Activated naive CD4-positive, alpha-beta T cell treated with anti-CD3 and anti-CD28 coated beads for 36 hours (primary cell): ENCODE measurements at places on chromosomes 1 and 21. TPM values are rescaled to one million over a fixed set of nuclear protein-coding genes. Genes with fewer than 3 reads are reported as not detected.

CD1B gene
- total RNA-seq = not detected

NR1I3 gene
- not detected for total RNA-seq

PLPPR4 gene
- total RNA-seq = not detected

SH2D1B gene
- not detected for total RNA-seq

NGF gene
- total RNA-seq = not detected

TMEM82 gene
- total RNA-seq = not detected

KRTAP11-1 gene
- total RNA-seq = not detected

RPTN gene
- total RNA-seq = not detected

TSPAN2 gene
- 0.91 TPM for total RNA-seq

IVL gene
- not detected for total RNA-seq

LCE6A gene
- total RNA-seq = not detected

OR2L8 gene
- total RNA-seq = 0.21 TPM

OR2T2 gene
- not detected for total RNA-seq

NFASC gene
- total RNA-seq = 0.10 TPM

HSPA6 gene
- total RNA-seq = 0.12 TPM

FAM78B gene
- total RNA-seq = 0.24 TPM

BTBD19 gene
- total RNA-seq = 5.9 TPM

DPT gene
- not detected for total RNA-seq

DNA sequence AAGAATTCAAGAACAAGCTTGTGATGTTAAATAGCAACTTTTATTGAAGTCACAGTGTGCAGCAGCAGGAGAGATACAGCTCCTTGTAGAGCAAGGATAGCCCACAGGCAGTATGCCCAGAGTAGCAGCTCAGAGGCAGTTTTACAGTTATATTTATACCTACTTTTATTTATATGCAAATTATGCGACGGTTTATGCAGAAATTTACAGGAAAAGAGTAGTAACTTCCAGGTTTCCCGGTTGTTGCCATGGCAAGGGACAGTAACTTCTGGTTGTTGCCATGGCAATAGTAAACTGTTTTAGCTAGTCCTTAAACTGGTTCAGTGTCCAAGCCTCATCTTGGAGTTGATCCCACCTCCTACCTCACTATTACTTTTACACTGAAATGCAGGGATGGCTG is 344.6 kb upstream of the LYPLAL1 start:
- no peak overlapping the region for H3K4me3 ChIP-seq
- no peaks in the 10 kb centered on the region for H3K36me3 ChIP-seq
- no peaks in the 10 kb centered on the region for H3K4me1 ChIP-seq

DNA sequence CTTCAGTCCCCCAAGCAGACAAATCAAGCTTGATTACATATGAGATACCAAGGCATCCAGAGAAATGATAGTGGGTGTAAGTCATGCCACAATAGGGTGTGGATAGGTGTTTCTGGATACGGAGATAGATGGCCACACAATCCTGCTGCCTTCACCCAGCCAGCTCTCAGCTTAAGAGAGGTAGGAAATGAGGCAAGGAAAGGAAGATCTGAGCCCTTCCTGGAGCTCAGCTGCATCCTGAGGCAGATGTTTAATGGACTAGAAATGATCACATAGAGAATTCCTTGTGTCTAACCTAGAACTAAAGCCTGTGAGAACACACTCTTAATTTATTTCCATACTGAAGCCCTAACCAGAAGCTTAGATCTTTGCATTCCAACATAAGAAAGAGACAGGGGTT is 210.3 kb downstream of the ST6GALNAC3 start:
- DNase-seq = no peak
- no peak overlapping the region for H3K4me3 ChIP-seq
- H3K4me1 ChIP-seq = peaks cover 53% of the 10 kb centered on the region
- no peak overlapping the region for H3K27ac ChIP-seq
- no peaks in the 10 kb centered on the region for H3K27me3 ChIP-seq

GRCh38 chr1:243513726-243514491 is 258.1 kb downstream of the SDCCAG8 start:
- H3K4me3 ChIP-seq = no peak overlapping the region
- peaks cover 14% of the 10 kb centered on the region for H3K36me3 ChIP-seq
- peak overlapping the region; percentile 10 for H3K27ac ChIP-seq
- no peaks in the 10 kb centered on the region for H3K27me3 ChIP-seq
- DNase-seq = no peak

DNA sequence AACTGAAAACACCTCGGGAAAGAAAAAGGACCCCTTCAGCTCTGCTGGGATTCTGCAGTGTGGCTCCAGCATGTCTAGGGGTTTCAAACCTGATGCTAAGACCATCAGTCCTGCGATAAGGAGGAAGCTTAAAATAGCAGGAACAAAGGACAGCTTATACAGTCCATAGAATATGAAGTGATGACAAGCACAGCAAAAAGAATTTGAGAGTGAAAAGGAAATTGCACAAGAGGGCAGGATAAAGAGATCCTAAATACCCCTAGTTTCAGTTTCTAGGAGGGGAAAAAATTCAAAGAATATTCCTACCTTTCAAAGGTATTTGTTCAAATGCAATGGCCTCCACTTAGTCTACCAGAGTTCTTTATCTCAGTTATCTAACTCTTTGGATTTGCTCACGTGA is 171.4 kb downstream of the TGFB2 start:
- H3K36me3 ChIP-seq = no peaks in the 10 kb centered on the region
- no peaks in the 10 kb centered on the region for H3K4me1 ChIP-seq
- peaks cover 16% of the 10 kb centered on the region for H3K27me3 ChIP-seq
- H3K4me3 ChIP-seq = no peak overlapping the region
- H3K27ac ChIP-seq = no peak overlapping the region

DNA sequence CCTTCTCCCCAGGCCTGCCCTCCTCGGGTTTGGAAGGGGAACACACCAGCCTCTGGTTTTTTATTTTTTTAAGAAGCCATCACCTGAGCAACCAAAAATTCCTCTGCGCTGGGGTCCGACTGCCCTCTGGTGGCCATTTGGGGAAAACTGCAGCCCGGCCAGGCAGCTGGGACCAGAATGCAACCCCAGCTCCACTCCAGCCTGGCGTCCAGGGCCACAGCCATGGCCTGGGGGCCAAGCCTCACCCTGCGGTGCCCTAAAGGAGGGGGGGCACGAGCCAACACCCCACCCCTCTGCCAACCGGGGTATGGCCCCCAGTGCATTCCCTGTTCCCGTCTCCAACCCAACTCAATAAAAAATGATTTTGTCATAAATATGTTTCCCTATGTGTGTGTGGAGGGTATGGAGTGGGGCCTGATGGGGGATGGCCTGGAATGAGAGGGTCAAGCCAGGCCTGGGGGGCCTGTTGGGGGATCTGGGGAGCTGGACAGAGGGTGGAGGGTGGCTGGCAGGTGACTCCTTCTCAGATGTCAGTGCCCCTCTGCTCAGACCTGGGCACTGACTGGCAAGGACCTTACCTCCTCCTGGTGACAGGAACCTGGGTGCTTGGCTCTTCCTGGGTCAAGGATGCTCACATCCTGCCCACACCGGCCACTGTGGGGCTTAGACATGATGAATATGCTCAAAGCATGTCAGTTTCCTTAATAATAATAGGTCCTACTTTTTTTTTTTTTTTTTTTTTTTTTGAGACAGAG is 3.2 kb downstream of the GPR3 start:
- peaks cover 16% of the 10 kb centered on the region for H3K4me1 ChIP-seq
- peak; percentile 89 for DNase-seq
- H3K27me3 ChIP-seq = no peaks in the 10 kb centered on the region
- no peaks in the 10 kb centered on the region for H3K36me3 ChIP-seq
- no peak overlapping the region for H3K27ac ChIP-seq
- no peak overlapping the region for H3K4me3 ChIP-seq

- peaks cover 13% of the 10 kb centered on the region for H3K27me3 ChIP-seq
- no peaks in the 10 kb centered on the region for H3K4me1 ChIP-seq
- H3K4me3 ChIP-seq = no peak overlapping the region
- no peaks in the 10 kb centered on the region for H3K36me3 ChIP-seq
- H3K27ac ChIP-seq = no peak overlapping the region
Measured at GRCh38 chr1:18798946-18799345, 60.5 kb downstream of the TAS1R2 start.

- H3K27me3 ChIP-seq = no peaks in the 10 kb centered on the region
- peaks cover 32% of the 10 kb centered on the region for H3K4me1 ChIP-seq
- H3K27ac ChIP-seq = peak overlapping the region; percentile 64
- no peak for DNase-seq
Measured at GRCh38 chr1:16351456-16351993, 755 bp downstream of the FBXO42 start.

DNA sequence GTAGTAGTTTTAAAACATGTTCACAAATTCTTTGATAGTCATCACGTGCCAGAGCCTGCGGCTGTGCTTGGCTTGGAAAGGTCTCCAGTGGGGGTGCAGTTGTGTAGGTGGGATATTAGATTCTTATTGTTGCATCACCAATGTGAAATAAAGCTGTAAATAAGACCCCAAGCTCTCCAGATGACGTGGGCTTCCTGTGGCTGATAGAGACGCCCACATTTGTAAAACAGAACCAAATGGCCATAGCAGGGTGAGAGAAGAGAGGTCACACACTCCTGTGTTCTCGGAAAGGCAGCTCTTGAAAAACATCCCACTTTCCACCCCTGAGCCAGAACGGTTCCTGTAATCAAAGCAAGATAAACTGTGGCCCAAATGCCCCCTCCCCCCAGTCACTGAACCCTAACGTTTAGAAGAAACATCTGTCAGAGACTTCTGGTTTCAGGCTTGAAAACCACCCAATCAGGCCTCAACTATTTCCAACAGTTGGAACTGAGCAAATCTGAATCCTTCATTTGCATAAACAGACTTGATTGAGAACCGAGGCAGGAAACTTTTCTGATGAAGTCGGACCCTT is 6.6 kb upstream of the NTPCR start:
- H3K36me3 ChIP-seq = no peaks in the 10 kb centered on the region
- DNase-seq = peak; percentile 25
- H3K4me1 ChIP-seq = peaks cover 13% of the 10 kb centered on the region

DNA sequence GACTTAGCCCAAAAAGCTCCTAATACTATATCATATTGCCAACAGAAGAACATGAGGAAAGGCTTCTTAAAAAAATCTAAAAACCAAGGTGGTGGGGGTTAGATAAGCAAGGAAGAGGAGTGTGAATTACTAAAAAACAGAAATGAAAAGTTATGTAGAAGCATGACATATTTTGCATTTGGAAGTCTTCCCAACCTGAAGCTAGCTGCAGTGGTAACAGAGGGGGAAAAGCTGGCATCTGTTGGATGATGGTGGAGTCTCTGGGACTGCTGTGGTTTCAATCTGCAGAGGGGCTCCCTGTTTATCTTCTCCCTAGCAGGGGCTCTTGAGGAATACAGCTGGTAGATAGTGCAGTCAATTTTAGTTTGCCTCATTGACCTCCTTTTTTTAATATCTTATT is 249.2 kb upstream of the KIAA0040 start:
- H3K27me3 ChIP-seq = no peaks in the 10 kb centered on the region
- no peaks in the 10 kb centered on the region for H3K36me3 ChIP-seq
- no peak for DNase-seq

DNA sequence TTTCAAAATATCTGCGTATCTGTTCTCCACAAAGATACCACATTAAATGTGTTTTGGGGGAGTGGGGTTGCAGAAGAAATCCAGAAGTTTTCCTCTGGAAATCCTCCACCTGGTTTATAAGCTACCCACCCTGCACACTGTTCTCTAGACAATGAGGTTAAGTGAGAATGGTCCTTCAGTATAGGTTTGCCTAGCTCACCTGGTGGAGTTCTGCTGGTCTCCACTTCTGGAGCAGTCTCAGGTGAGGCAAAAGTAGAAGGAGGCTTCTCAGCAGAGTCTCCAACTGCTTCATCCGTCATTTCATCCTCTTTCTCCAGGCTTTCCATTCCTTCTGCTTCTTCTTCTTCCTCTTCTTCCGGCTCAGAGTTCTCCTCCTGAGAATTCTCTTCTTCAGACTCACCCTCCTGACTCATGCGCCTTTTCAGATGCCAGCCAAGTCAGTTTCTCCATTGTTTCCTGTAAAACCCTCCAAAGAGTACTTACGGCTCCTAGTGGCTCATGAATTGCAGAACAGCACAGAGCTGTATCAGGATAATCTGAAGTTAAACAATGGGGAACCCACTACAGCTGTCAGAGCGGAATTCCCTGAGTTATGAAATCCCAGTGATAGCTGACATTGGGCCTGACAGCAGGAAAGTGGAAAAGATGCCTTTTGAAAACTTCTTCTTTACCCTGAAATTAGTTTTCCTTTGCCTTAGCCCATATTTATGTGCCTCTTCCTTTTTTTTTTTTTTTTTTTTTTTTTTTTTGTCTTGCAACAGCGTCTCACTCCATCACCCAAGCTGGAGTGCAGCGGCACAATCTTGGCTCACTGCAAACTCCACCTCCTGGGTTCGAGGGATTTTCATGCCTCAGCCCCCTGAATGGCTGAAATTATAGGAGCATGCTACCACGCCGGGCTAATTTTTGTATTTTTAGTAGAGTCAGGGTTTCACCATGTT is 38.5 kb downstream of the MSTO1 start:
- DNase-seq = no peak
- no peak overlapping the region for H3K4me3 ChIP-seq
- H3K36me3 ChIP-seq = no peaks in the 10 kb centered on the region
- no peak overlapping the region for H3K27ac ChIP-seq
- H3K27me3 ChIP-seq = no peaks in the 10 kb centered on the region

GRCh38 chr1:201483373-201483949 is 14.5 kb upstream of the PHLDA3 start:
- peaks cover 16% of the 10 kb centered on the region for H3K27me3 ChIP-seq
- peaks cover 17% of the 10 kb centered on the region for H3K4me1 ChIP-seq
- H3K36me3 ChIP-seq = peaks cover 4% of the 10 kb centered on the region
- H3K4me3 ChIP-seq = no peak overlapping the region
- H3K27ac ChIP-seq = no peak overlapping the region

GRCh38 chr21:34614628-34615486 is at the start of gene RCAN1:
Gene RCAN1, minus strand, starts transcription at chr21:34615113. Its CDS starts 102 bp downstream, at chr21:34615011.
- peak within 1 kb of the TSS; percentile 84 for H3K4me3 ChIP-seq
- no peaks in the 10 kb centered on the region for H3K27me3 ChIP-seq
- peak; percentile 90 for DNase-seq
- peaks cover 17% of the 10 kb centered on the region for H3K4me1 ChIP-seq
- H3K27ac ChIP-seq = peak within 1 kb of the TSS; percentile 48
- no peaks in the 10 kb centered on the region for H3K36me3 ChIP-seq

GRCh38 chr1:211811848-211812247 is 18.7 kb downstream of the LPGAT1 start:
- H3K4me1 ChIP-seq = no peaks in the 10 kb centered on the region
- H3K27me3 ChIP-seq = no peaks in the 10 kb centered on the region
- H3K4me3 ChIP-seq = no peak overlapping the region
- no peak for DNase-seq
- H3K36me3 ChIP-seq = peaks cover 25% of the 10 kb centered on the region

DNA sequence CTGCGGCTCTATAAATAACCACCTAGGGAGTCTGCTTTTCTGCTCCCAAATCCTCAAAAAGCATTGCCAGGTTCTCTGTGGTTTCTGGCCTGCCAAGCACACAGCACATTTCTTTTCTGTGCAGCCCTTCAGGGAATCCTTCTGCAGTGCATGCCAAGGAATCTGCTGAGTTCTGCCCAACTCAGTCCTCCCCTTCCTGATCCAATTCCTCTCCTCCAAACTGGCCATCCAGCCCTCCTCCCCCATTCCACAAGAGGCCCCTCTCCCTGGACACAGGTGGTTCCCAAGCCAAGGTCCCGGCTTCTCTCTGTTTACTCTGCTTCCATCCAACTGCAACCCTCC is 61.8 kb downstream of the HIVEP3 start:
- H3K27ac ChIP-seq = no peak overlapping the region
- H3K4me3 ChIP-seq = no peak overlapping the region
- no peak for DNase-seq
- H3K36me3 ChIP-seq = peaks cover 2% of the 10 kb centered on the region
- no peaks in the 10 kb centered on the region for H3K27me3 ChIP-seq

- no peaks in the 10 kb centered on the region for H3K4me1 ChIP-seq
- no peaks in the 10 kb centered on the region for H3K27me3 ChIP-seq
- no peak overlapping the region for H3K27ac ChIP-seq
- H3K36me3 ChIP-seq = no peaks in the 10 kb centered on the region
Measured at GRCh38 chr1:109884242-109884891, 26.3 kb upstream of the CSF1 start.
